GDM1 (cell line): ENCODE measurements at places on chromosomes 2 and 18.

- no peak for DNase-seq
Observed at GRCh38 chr2:11907190-11907589, 160.8 kb downstream of the LPIN1 start.

DNA sequence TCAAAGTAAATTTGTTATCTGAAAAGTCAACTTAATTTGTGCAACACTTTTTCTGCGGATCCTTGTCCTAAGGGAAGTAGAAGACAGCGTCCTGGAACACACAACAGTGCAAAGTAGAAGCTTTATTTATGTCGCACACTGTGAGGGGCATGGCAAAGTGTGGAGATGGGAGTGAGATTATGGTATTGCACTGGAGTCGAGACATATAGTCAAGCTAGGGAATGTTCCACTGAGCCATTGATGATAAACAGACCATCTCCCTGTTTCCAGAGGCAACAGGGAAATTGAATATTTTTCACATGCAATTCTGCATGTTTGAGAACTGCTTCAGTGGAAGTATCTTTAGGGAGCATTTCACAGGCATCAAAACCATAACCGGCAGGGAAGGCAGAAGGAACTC, 46.2 kb downstream of the LRRTM1 start:
- no peak for DNase-seq

GRCh38 chr2:70574109-70574508, 20.5 kb upstream of the TGFA start:
- DNase-seq, result no peak

GRCh38 chr2:131673400-131674173, 145.9 kb downstream of the CCDC74A start:
- peak; percentile 14 for DNase-seq

DNA sequence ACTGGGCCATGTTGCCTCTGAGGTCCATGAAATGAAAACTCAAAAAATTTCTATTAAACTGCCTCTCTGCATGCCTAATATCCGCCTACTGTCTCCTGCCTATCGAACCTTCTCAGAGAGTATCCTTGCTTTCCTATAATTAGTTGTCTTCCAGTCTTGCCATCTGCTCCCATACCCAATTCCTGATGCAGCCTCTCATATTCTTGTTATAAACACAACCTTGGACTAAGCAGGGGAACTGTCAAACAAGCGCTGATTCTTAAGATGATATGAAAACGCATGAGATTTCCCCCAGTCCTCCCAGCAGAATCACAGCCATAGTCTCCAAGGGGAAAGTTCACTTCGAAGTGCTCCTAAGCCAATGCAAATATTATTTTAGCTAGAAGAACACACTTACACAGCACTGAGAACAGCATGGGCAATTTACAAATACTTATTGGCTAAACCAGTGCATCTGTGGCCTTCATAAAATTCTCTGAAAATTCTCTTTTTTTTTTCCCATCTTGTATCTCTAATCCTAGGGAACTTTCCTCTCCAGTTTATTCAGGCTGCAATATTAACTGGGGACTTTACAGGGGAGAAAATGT, 471.6 kb downstream of the MBD2 start:
- no peak for DNase-seq

DNA sequence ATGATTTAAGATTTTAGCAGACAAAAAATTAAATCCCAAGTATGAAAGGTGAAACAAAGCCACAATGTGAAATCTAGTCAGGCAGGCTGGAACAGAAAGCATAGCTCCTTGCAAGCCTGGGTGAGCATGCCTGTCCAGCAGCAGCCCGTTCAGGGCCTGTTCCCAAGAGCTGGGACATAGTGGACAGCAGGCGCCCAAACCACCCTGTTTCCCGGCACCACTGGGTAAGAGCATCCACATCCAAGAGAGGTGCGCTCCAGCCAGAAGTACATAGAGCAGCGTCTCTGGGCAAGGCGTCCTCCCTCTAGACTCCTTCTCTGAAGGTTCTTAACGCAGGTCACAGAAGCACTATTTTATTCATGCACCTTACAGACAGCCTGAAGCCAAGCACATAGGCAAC, 80.8 kb downstream of the DNER start:
- no peak for DNase-seq

DNA sequence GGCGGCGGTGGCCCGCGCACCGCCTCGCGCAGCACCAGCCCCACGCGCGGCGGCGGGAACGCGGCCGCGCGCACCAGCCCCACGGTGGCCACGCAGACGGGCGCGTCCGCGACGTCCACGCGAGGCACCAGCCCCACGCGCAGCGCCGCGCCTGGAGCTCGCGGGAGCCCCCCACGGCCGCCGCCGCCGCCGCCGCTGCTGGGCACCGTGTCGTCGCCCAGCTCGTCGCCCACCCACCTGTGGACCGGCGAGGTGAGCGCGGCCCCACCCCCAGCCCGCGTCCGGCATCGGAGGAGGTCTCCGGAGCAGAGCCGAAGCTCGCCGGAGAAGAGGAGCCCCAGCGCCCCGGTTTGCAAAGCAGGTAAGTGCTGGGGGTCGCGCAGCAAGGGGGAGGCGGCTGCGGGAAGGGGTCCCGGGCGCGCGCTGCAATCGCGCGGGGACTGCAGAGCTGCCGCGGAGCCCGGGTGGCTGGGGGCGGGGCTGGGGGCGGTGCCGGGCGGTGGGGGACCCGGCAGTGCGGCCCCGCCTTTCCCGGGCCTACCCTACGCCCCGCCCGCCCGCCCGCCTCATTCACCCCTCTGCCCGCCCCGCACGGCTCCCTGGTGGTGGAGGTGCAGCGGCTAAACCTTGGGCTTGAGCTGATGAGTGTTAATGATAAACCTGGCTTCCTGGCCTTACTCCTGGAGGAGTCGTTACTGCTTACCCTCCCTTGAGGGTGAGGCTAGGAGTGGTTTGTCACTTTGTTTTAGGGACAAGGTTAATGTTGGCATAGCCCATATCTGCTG, 851 bp downstream of the FAM117B start:
- DNase-seq, result peak; percentile 57

DNA sequence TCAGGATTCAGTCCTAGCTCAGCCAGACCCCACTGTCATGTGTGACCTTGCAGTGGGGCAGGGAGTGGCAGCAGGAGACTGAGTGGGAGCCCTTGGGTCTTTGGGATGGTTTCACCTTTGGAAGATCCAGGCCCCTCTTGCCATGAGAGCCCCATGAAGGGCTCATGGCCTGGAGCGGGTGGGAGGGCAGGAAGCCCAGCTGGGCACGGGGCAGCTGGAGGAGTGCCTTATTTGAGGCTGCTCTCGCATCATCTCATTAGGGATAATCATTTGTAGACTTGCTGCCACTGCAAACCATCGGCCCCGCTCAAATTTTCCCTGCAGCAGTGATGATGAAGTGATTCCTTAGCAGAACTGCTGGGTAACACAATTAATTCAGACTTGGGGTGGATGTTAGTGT, 73.9 kb downstream of the TGOLN2 start:
- no peak for DNase-seq

- no peak for DNase-seq
Observed at GRCh38 chr2:176495826-176496225, 226.6 kb downstream of the MTX2 start.

- DNase-seq, result peak; percentile 51
Observed at GRCh38 chr2:74538881-74539339, 9.2 kb downstream of the HTRA2 start.

DNA sequence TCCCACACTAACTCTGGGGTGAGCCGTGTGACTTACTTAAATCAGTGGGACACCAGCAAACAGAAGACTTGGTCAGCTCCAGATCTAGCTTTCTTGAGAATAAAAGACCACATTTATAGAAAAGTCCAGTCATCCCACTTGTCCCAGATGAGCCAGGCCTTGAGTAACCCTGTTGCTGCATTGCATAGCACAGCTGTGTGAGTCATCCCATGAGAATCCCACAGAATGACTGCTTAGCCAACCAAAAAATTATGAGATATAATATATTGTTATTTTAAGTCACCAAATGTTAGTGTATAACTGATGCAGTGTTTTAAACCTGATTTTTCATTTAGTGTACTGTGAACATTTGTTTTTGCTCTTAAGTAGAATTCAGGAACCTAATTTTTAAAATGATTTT, 94.2 kb upstream of the FSHR start:
- DNase-seq, result no peak

- no peak for DNase-seq
Observed at GRCh38 chr2:154161286-154161685, 289.6 kb downstream of the GALNT13 start.

DNA sequence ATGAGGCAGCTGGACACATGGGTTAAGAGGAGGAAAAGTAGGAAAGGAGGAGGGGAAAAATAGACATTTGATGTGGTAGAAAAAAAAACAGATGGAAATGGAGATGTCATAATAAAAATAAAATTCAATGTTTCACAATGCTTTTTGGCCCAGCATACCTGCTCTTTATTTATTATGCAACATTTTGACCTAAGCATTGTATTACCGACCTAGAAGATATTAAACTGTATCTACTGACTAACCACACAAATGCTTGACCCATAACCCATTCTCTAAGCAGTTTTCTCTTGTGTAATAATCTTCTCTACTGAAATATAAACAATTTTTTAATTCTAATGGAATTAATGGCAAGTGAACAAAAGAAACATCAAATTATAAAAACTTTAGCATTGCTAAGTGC, 362.3 kb downstream of the FBXO15 start:
- DNase-seq, result no peak

GRCh38 chr2:151174127-151174526, 87.5 kb downstream of the RBM43 start:
- no peak for DNase-seq

DNA sequence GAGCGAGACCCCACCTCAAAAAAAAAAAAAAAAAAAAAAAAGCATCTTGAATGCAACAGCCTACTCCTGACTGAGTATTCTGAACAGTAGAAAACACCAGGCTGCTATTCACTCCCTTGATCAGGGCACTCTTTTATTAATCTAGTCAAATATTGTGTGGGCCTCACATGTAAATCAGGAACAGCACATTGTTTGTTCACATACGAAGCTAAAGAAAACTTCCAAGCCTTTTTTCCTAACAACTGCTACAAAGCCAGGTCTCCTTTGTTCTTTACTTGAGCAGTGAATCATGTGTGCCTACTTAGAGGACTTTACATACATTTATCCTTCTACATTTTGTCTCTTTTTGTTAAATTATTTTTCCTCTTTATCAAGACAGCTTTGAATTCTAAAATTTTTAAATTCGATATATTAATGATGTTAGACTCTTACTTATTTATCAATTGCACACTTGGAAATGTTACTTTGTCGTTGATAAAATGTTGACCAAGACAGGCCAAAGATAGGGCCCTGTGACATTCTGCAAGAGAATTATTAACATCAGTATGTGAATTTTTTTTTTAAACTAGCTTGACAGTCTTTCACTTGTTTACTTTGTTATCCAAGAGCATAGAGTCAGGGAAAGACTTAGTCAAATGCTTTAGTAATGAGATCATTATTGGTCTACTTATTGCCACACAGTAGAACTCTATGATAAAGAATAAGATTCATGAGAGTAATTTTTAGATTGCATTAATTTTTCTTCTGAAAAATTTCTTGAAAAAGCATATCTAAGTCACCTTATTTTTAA, 13.2 kb downstream of the SPATS2L start:
- DNase-seq, result no peak

- DNase-seq, result no peak
Observed at GRCh38 chr2:9909106-9909505, 42.4 kb upstream of the GRHL1 start.

- DNase-seq, result no peak
Observed at GRCh38 chr2:174610243-174610995, 12.8 kb upstream of the WIPF1 start.

DNA sequence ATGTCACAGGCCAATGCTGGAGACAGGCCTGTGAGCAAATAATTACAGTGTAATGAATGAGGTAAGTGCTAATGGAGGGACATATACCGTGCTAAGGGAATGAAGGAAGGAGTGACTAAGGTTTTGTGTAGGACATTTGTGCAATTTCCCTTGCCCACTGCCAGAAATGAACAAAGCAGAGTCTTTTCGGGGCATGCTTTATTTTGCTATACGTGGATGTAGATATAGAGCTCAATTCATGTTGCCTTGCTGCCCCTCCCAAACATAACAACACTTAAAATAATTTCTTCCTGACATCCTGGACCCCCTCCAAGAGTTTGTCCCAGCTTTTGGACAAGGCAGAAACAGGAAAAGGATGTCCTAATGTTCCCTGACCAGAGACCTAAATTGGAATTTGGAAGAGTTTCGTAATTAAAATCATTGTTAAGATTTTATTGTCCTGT, 23.7 kb upstream of the CD28 start:
- DNase-seq, result no peak

GRCh38 chr18:10563886-10564285, 38.1 kb downstream of the NAPG start:
- no peak for DNase-seq

- no peak for DNase-seq
Observed at GRCh38 chr2:181008407-181008806, 28.0 kb downstream of the UBE2E3 start.

DNA sequence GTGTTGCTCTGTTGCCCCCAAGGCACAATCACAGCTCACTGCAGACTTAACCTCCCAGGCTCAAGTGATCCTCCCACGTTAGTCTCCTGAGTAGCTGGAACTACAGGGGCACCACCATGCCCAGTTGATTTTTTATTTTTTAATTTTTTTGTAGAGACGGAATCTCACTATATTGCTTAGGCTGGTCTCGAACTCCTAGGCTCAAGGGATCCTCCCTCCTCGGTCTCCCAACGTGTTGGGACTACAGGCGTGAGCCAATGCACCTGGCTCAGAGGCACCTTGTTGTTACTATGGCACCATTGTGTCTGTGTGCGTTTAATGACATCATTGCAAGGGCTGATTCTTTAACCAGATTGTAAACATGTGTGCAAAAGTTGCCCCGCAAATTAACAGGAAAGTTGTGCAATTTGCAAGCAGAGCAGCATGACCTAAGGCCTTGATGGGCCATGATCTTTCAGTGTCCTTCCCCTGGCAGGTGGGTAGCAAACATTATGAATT, 22.6 kb downstream of the TCF23 start:
- DNase-seq, result no peak

DNA sequence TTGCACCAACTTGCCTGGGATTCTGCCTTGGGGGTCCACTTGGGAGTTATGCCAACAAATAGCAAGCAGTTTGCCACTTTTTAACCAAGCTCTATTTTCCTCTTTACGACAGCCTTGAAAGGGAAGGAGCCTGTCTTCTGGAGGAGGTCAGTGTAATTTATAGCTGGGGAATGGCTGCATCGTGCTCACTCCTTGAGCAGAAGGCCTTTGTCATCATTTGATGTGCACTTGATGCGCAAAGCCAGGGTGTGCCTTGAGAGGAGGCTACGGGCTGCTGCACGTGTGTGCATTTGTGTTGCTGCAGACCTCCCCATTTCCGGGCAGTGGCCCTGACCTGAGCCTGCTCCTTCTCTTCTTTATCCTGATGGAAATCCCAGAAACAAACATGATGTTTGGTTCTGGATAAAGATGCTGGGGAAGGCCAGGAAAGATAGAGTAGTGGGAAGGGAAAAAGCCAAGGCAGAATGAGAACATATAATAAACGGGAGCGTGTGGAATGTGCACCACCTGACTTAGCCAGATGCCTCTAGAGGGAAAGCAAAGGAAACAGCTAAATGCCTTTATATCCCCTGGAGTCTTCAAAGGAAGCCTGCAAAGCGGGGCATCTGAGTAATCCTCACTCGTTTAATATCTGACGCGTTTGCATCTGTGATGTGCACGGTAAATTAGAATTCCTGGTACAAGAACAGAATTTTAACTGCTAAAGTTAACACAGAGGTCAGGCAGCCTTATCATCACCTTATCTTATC, 68.3 kb upstream of the ZNF521 start:
- DNase-seq, result no peak

GRCh38 chr2:7919510-7919909, 762.3 kb upstream of the ID2 start:
- DNase-seq, result no peak

- DNase-seq, result no peak
Observed at GRCh38 chr2:129803871-129804270, 175.6 kb upstream of the RAB6C start.

- DNase-seq, result peak; percentile 12
Observed at GRCh38 chr2:57602733-57603132, 443.9 kb upstream of the VRK2 start.
